T-helper 9 cell (primary cell): ENCODE measurements at places on chromosomes 1 and 21.

DNA sequence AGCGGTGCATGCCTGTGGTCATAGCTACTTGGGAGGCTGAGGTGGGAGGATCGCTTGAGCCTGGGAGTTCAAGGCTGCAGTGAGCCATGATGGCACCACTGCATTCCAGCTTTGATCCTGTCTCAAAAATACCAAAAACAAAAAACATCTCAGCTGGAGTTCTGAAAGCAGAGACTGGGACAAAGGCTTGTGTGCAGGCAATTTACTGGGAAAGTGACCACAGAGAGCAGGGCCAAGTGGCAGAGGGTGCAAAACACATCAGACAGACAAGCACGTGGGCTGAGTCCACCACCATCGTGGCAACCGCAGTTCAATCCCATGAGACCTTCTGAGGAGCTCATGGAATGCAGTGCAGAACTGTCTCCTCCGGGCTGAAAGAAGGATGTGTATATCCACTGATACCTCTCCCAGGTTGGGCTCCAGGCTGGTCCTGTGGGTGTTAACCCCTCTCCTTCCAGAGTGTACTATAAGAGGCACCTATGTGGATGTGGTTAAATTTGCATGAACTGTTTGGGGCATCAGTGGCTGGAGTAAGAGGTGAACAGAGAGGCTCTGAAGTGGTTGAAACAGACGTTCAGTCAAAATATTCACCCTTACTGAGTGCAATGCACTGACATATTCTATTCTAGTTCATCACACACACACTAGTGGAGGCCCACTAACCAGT lies 10.8 kb downstream of the PIGP start:
- DNase-seq = no peak

- no peak for DNase-seq
Observed at GRCh38 chr1:146001709-146002108, 5.3 kb upstream of the TXNIP start.

DNA sequence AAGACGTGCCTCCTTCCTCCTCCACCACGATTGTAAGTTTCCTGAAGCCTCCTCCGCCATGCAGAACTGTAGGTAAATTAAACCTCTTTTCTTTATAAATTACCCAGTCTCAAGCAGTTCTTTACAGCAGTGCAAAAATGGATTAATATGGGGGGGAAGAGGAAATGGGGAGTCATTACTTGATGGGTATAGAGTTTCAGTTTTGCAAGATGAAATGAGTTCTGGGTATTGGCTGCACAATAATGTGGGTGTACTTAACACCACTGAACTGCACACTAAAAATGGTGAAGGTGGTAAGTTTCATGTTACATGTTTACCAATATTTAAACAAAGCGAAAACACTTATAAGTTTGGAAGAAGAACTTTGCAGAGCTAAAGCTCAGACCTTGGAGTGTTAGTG lies 24.3 kb upstream of the DISP1 start:
- no peak for DNase-seq

DNA sequence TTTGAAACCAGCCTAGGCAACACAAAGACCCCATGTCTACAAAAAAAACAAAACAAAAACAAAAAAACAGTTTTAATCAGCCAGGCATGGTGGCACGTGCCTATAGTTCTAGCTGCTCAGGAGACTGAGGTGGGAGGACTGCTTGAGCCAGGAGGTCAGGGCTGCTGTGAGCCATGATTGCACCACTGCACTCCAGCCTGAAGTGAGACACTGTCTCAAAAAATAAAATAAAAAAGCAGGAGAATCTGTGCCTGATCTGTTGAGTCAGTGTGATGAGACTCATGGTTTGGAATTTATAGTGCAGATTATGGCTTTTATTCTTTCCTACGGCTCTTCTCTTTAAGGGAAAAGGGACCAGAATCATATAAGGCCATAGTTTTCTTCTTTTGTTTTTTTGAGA lies 16.5 kb downstream of the TRIT1 start:
- DNase-seq = no peak

DNA sequence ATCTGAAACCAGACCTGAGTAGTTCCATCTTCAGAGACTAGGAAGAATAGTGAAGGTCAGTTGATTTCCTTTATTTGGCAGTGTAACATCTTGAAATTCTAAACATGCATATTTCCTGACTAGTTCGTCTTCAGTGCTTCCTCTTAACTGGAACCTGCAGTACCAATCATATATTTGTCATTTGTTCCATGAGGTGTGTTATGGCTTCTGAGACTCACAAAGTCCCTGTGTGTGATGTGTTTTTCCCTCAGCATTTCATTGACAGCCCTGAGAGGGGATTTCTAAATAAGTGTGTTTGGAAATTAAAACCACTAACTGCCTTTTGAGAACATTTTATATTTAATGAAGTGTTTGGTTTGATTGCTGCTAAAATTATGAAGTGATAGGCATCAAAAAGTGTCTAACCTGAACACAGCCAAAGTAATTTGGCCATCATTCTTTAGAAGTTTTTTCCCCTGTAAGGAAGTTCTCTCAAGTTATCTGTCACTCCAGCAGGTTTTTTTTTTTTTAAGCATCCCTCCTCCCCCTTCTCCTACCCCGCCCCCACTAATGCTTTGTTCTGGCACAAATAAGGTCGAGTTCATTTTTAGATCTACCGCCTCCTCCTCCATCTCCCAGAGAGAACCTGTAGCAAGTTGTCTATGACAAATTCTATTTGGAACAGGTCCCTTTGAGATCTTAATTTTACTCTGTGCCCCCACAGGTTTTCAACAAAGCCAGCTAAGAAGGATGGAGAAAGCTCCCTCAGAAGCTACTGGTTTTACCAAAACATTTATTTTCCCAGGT lies 61.4 kb downstream of the TMEM200B start:
- DNase-seq = no peak

GRCh38 chr1:238099871-238100270 lies 209.1 kb upstream of the ZP4 start:
- DNase-seq = no peak

- DNase-seq = no peak
Observed at GRCh38 chr1:206470692-206471414, 577 bp downstream of the IKBKE start.

DNA sequence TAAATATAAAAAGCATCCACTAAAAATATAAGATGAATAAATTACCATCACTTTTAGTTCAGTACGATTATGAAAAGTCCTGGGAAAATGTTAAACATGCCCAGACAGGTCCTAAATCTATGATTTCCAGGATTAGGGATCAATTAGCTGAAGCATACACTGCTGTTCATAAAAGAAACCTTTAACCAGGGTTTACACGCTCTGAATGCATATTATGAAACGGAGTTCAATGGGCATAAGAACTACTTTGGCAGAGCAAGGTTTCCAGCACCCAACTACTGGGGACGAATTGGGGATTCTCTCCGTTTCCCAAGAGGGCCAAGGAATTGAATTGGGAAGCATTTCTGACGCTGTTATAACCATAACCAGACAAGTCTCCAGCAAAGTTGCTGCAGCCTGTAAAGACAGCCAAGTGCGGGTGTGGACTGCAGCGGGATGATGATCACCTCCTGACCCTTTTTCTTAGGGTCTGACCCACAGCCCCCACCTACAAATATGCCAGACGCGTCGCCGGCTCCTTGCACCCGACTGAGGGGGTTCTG lies 1.6 kb downstream of the SLC30A1 start:
- no peak for DNase-seq

- no peak for DNase-seq
Observed at GRCh38 chr1:232813760-232814159, 8.5 kb downstream of the MAP10 start.

- DNase-seq = no peak
Observed at GRCh38 chr21:43365611-43366426, 61.1 kb downstream of the SIK1 start.

DNA sequence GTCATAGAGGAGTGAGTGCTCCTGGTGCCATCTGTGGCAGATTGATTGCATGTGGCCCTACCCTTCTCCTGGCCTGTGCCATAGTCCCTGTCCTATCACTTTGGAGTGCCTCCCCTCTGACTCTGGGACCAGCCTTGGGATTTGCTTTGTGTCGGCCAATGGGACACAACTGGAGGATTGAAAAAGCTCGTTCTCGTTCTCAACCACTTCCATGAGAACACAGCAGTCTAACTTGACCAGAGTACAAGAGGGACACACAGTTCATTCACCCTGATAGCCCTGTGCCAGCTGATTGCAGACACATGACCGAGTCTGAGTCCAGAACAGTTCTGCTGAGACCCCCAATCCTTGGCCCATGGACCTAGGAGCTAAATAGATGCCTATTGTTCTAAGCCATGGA lies 47.8 kb downstream of the C1orf198 start:
- no peak for DNase-seq

GRCh38 chr1:31762323-31762722 lies 1.8 kb downstream of the ADGRB2 start:
- DNase-seq = no peak

DNA sequence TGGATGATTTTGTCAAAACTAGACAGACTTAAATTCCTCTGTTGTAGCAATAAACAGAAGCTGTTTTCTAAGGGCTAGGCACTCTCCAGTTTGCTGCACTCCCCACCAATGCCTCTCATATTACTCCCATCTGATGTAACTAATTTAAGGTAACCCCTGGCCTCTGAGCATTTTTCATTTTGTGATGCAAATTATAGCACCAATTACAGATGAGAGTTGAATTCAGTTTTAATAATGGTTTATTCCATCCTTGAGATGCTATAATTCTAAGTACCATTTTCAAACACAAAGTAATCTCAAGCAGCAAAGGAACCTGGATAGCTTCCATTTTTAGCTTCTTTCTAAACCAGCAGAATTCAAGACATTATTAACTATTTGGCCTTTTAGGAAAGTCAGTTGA lies 280.4 kb upstream of the DAB1 start:
- DNase-seq = no peak

DNA sequence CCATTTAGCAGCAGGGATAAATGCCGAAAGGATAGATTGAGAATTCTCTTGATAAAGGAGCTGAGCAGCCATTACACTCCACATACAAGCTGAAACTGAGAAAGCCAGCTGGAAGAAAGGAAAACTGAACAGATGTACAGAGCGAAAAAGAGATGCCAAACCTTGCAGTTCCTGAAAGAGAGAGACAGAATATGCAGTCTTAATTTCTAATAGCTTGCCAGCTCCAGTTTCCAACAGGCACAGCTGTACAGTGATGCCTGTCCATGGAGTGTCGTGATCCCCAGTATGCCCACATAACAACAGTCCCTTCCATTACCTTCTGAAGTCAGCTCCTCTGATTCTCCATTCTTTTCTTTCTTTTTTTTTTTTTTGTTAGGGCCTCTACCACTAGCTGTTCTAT lies 22.7 kb downstream of the ABL2 start:
- DNase-seq = no peak

DNA sequence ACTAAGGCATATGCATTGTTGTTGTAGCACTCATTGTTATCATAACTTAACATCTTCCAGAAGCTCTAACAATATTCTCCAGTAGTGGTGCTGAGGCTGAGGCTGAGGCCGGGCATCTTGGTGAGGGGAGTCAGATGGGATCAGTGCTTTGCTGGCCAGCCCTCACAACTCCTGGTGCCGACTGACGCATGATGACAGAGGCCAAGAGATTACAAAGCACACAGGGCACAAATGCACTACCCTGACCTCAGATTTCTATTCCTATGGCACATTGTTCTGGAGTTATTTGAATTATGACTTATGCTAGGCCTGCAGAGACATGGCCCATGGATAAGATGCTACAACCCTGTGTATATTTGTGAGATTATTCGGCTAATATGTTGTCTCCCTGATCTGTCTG lies 8.3 kb upstream of the IGSF5 start:
- no peak for DNase-seq

- DNase-seq = no peak
Observed at GRCh38 chr1:191152776-191153175, 675.1 kb upstream of the BRINP3 start.

DNA sequence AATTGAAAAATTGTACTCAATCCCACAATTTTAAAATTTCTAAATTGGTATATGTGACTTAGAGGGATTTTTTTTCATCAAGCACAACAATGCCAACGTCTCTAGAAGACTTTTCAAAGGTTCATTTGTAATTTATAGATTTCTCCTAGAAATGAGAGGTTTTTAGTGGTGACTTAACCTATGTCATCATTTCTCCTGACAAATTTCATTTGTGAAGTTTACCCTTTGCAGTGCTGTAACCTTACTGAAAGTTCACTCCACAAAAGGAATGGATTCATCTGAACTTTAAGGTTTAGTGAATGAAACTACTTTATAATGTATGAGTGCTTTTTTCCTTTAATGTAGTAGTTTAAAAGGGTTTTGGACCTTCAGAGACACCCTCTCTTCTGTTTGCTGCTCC lies 16.1 kb downstream of the RBM15 start:
- no peak for DNase-seq

GRCh38 chr1:240619906-240620621 lies 8.1 kb upstream of the GREM2 start:
- DNase-seq = no peak

GRCh38 chr1:185351734-185352466 lies 34.9 kb upstream of the IVNS1ABP start:
- DNase-seq = no peak

GRCh38 chr1:56436296-56436695 lies 143.1 kb downstream of the PLPP3 start:
- DNase-seq = no peak

DNA sequence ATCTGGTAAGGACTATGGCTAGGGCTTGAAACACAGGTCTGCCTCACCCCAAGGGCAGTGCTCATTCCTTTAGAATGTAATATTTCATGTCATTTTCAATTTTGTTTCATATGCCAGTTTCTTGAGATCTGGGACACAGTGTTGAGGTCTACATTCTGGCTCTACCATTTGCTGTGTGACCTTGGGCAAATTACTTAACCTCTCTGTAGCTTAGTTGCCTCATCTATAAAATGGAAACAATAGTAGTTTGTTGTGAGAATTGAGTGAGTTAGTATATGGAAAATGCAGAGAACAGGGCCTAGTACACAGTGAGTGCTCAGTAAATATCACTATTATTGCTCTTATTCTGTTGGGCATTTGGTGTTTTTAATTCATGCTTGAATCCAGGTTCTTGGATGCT lies 84.4 kb downstream of the WDR3 start:
- no peak for DNase-seq

DNA sequence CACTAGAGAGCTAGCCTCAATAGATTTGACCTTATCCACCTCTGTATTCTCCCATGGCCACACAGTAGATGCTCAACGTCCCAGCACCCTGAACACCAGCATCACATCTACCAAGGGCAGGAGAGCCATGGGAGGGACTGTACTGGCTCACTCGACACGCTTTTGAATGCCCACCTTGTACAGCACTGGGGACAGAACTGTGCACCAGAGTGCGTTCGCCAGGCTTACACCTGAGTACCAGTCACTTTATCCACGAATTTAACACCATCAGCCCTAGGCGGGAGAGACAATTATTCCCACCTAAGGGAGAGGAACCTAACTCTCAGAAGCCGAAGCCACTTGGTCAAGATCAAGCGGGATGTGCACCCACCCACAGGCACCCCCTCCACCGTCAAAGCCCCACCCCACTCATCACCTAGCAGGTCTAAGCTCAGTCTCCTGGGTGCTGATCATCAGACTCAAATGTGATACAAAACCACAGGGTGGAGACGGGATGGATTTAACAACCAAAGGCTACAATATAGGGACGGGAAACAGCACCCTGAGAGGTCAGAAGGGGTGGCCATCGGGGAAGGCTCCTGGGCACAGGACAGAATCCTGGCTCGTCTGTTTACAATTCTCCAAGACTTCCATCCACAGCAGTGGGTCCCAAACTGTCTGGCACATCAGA lies 110.5 kb downstream of the GLIS1 start:
- no peak for DNase-seq
